ENCODE measurements at places on chromosomes 3 and 15. TPM values are rescaled to one million over a fixed set of nuclear protein-coding genes. Genes with fewer than 3 reads are reported as not detected.

The GADL1 gene
- not detected for total RNA-seq

DNA sequence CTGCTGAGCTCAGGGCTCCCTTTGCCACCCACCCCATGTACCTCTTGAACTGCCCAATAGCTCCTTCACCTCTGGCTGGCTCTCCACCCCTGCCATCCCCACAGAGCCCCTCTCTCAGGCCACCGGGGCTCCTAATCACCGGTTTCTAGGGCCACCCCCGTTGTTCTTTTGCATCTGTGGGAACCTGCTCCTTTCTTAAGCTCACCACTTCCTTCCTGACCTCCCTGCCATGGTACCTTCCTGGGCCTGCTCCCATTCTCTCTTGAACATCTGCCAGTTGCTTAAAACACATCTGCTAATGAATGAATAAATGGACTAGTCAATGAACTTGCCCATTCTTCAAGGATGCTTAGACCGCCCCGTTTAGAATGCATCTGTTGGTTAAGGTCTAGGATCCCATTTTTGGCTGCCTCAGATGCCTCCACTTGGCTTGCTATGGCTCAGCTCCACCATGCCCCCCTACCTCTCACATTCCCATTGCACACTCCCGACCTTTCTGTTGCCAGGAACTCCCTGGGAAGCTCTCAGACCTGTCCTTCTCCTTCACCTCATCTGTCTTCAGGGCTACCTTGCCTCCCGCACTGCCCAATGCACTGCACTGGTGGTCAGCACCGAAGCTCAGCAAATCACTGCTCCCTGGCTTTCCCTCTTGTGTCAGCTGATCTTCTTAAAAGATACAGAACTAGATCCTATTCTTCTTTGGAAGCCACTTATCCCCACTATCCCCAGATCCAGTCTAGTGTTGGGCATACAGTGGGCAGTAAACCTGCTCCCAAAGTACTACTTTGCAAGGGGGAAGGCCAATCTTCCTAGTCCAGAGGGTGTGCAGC is 9.1 kb downstream of the AMOTL2 start:
- no peak for DNase-seq

The BUB1B gene
- total RNA-seq = 86.8 TPM

- DNase-seq = peak; percentile 64
Measured at GRCh38 chr3:32392536-32393302, 1.1 kb downstream of the CMTM7 start.

GRCh38 chr15:84859651-84860050 is 24.8 kb upstream of the SLC28A1 start:
- no peak for DNase-seq
